ENCODE measurements at places on chromosomes 6 and 20. TPM values are rescaled to one million over a fixed set of nuclear protein-coding genes. Genes with fewer than 3 reads are reported as not detected.
A peak's percentile ranks its signal among the peaks of the same experiment; 100 is the strongest.

The MAS1 gene
- total RNA-seq = 0.02 TPM

The TNF gene
- total RNA-seq = 250 TPM

The MOXD1 gene
- total RNA-seq = 0.07 TPM

The ZSCAN31 gene
- 1.7 TPM for total RNA-seq

The C6orf132 gene
- 0.29 TPM for total RNA-seq

The TUBB2A gene
- 3.8 TPM for total RNA-seq

The SLC4A11 gene
- 1.1 TPM for total RNA-seq

The ITPR3 gene
- total RNA-seq = 39.2 TPM

The RIMS1 gene
- not detected for total RNA-seq

The ENPP3 gene
- total RNA-seq = 1.4 TPM

The MAFB gene
- total RNA-seq = not detected

The ZBTB12 gene
- 2.4 TPM for total RNA-seq

The EHMT2 gene
- 40.1 TPM for total RNA-seq

The TNFAIP3 gene
- total RNA-seq = 268 TPM

The HTR1E gene
- not detected for total RNA-seq

- DNase-seq = no peak
Observed at GRCh38 chr20:3973705-3974104, 41.7 kb downstream of the RNF24 start.

- DNase-seq = no peak
Observed at GRCh38 chr6:134074151-134075055, 22.0 kb upstream of the SLC2A12 start.

- no peak for DNase-seq
Observed at GRCh38 chr20:59147586-59147985, 16.0 kb upstream of the ZNF831 start.

DNA sequence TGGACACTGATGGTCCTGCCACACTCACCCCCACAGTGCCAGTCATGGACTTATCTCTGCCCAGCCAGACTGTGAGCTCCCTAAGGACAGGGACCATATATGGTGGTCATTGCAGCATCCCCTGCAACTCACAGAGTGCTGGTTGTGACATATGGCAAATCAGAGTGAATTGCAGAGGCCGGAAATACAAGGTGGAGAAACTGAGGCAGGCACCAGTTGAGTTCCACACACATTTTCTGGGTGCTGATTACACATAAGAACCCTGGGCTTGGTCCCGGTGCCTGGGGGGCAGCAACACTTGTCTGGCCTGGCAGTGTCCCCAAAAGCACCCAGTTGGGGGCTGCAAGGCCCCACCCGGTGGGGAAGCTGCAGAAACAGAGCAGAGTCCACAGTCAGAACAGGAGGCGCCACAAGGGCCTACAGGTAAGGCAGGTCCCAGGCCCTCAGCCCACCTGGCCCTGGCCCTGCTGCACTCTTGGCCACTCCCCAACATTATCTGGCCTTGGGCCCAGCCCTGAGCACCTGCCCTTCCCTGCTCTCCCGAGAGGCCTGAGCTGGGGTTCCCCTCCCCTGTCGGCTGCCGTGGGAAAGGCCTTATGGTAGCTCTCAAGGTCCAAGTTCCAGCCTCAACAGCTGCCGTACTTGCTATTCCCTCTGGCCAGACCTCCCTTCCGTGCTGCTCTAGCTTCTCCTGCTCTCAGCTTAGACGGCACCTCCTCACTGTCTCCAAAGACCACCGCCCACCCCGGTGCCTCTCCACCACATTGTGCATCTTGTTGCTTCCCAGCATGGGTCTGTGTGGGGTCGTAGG is 140.8 kb upstream of the PTPN1 start:
- no peak for DNase-seq

- no peak for DNase-seq
Observed at GRCh38 chr20:24942679-24943078, 6.4 kb upstream of the CST7 start.

DNA sequence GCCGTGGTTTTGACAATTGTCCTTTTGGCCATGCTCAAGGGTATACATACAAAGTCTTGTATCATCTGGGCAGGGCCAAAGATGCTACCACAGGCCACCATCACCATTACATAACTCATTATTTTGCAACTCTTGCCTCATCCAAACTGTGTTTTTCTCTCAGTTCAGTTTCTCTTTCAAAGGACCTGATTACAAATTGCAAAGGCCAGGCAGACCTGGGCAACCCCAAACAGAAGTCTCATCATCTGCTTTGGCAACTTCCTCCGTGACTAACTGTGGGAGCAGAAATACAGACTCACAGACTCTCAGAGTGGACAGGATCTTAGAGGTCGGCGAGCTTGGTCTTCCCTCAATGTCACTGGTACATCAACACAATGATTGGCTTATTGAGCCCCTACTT is 117.8 kb upstream of the NEDD9 start:
- no peak for DNase-seq

DNA sequence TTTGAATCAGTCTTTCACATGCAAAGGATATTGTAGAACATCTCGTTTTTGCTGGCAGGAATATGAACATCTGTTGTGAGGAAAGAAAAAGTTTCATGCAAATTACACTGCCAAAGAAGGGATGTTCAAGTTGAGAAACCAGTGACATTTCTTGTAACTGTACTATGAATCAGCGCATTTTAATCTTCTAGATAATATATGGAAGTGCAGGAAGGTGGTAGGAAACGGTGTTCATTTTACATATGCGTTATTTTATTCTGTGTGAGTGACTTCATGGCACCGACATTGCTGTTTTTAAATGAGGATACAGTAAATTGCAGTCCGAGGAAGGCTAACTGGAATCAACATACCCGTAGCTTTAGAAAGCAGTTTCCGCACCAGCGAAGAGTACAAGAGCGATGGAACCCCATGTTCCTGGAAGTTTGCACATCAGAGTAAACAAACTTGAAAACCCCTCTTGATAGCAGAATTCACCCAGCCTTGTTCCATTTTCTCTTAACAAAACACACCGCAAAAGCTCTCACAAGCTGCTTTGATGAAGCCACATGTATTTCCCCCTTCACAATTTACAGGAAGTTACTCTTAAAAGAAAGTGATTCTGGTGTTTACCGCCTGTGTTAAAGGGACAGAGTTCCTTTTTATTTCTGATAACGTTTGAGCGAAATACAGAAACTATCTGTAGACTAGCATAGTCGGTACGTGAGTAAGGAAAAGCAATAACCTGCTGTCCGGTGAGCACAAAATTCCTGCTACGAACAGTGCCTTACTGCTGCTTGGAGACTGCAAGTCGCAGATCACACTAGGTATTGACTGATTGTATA is 11.5 kb downstream of the PRDM1 start:
- peak; percentile 43 for DNase-seq

DNA sequence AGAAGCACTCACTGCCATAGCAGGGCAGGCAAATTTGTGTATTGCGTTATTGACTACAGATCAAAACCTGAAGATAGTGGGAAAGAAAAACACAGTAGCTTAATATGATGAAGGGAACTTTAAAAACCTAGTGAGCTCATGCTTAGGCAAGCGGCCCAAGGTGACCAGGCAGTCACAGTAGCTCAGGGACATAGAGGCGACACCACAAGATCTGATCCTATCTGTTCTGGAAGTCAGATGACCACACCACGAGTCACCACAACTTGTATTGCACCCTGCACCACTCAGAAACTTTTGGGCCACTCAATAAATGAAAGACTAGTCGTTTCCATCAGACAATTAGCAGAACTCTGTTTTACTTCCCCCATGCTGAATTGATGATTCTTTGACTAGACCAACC is 4.9 kb downstream of the CLIC5 start:
- no peak for DNase-seq

- no peak for DNase-seq
Observed at GRCh38 chr20:56212091-56212490, 36.4 kb upstream of the MC3R start.

DNA sequence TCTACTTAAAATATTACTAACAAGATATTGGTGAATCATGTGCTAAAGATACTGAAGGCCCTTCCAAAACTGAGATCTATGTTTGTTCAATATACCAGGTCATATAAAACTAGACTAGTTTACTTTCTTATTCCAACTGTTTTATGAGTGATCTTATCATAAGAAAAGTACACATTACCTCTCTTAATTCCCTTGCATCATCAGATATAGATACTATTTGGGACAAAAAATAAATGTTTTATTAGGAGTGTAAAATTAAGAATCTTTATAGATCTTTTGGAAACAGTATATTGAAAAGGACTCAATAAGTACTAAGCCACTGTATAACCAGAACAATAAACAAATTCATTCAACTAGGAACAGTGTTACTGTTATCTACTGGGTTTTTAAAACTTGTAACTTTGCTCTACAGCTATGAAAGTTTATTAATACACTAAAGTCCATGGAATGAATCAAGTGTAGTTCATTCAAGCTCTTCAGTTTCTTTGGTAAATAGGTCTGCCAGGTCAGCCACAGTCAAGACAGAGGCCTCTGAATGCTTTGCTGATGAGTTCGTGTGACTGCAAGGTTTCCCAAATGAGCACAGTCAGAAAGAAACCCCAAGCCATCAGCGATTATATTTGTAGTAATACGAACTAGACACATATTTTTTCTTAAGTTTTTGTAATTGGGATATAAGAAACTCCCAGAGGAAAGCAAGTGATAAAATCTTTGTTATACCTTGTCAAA is 71.8 kb upstream of the FBXO30 start:
- no peak for DNase-seq

- DNase-seq = no peak
Observed at GRCh38 chr6:107786709-107787588, 37.2 kb downstream of the SCML4 start.

DNA sequence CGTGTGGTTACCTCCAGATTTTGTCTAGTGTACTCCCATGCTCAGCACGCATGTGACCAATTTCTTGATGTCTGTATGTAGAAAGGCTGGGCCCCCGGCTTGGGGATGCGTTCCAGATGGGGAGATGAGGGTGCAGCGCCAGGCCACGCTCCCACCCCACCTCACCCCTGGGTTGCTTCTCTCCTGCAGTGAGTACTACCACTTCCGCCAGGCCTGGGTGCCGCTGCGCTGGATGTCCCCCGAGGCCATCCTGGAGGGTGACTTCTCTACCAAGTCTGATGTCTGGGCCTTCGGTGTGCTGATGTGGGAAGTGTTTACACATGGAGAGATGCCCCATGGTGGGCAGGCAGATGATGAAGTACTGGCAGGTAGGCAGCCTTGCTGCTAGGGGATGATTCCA is 11.5 kb upstream of the SRF start:
- DNase-seq = no peak

DNA sequence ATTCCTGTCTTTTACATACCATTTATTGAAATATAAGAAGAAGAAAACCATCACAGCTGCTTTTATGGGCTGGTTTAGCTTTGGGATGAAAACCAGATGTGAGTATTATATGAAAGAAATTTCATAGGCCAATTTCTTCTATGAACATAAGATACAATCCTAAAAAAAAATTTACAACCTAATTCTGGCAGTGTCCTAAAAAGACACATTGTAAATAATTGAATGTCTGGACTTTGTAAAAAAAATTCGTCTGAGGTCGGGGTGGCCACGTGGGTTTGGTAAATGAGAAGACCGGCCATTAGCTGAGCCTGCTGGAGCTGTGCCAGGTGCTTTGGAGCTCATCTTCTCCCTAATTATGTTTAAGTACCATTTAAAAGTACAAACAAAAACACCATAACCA is 26.8 kb downstream of the DACT2 start:
- no peak for DNase-seq

DNA sequence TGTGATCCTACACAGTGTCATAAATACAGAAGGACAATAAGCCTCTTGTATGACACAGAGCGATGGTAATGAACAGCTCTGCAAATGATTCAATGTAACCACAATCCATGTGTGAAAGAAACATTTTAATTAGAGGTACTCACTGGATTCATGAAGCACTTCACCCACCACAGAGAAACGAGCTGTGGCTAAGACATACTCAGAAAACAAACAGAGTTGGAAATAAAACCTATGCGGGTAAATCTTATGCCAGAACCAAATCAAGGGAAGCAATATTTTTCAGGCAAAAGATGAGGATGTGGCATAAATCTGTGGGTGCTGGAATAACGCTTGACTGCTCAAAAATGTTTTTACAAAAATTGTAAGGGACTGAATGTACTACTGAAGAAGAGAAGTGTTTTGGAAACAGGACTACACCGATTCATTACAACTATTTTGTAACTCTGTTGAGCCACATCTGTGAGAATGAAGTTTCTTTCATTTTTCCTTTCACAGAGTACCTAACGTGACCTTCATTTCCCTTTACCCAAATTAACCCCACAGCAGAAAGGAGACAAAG is 112.1 kb downstream of the WDR27 start:
- no peak for DNase-seq

DNA sequence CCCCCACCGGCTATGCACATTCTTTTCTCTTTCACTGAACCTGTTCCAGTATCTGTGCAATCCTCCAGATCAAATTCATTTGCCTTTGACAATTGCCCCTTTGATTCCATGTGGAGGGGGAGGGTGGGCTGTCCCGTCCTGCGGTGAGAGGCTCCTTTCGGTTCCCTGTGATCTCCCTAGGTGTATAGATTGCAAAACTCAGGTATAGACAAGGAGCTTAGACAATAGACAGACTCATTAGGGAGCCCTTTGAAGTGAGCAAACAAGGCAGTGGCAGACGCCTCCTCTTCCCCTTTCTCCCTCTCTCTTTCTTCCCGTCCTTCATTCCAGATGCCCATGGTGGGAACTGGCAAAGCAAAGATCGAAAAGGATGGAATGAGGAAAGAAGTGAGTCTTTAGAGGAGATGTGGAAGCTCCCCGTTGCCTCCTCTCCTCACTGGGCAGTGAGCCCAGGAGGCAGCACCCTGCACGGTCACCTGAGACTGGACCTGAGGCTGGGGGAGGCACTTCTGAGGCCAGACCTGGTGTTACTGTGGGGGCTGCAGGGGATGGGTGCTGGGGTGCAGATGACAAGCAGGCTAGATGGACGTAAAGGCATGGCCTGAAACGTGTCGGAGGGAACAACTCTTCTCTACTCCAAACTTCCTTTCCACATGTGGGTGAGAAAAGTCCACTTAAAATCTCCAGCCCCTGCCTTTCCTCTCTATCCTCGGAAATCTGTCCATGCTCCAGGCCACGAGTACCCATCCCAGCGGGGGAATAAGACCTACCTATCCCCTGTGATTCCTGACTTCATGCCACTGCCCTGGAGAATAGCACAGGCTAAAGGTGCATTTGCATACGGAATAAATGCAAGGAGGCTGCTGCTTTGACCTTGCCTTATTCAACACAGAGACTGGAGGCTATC is 256.6 kb upstream of the FOXQ1 start:
- DNase-seq = no peak

GRCh38 chr20:62321521-62321948 is 18.7 kb downstream of the ADRM1 start:
- DNase-seq = no peak

GRCh38 chr6:168042426-168043192 is 36.4 kb downstream of the FRMD1 start:
- DNase-seq = no peak

- no peak for DNase-seq
Observed at GRCh38 chr20:24968278-24968800, 19.3 kb downstream of the CST7 start.

DNA sequence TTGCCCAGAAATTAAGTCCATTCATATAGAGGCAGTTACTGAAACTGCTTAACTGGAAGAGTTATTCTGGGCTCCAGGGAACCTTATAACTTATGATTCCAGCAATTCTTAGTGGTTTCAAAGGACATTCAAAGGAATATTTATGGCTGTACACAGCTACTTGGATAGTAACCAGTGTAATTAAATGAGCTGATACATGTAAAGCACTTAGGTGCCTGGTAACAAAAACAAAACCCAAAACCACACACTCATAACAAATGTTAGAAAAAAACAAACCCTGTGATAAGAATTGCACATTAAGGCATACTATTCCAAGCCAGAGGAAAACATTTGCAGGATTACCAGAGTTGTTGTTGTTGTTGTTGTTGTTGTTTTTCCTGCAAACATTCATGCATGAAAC is 51.5 kb downstream of the STK4 start:
- DNase-seq = no peak

Data from activated naive CD4-positive, alpha-beta T cell treated with anti-CD3 and anti-CD28 coated beads, Interleukin-2, amount 50 U/mL, for 72 hours (primary cell).